Cortex of kidney (tissue), 1 donor: ENCODE measurements at places on chromosomes 5 and 9.

GRCh38 chr9:108423433-108423832, 432.4 kb downstream of the ACTL7B start:
- no peak for DNase-seq

- DNase-seq, result no peak
These were observed 346.2 kb upstream of the IRX1 start for GRCh38 chr5:3249401-3249800.

GRCh38 chr9:70064496-70064895, 20.8 kb downstream of the MAMDC2 start:
- no peak for DNase-seq

GRCh38 chr5:154373729-154374179, 72.0 kb upstream of the SAP30L start:
- no peak for DNase-seq

DNA sequence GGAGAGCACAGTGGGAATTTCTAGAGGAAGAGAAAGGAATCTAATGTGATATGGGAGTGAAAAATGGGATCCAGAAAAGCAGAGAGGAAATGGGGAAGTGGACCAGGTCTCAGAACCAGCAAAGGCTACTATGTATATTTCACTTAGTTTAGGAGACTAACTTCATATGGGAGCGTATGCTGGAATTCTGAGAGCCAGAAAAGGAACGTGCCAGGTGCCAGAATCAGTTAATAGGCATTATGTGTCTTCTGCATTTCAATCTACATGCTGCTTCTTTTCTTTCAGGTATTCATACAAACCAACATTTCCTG, 28.5 kb upstream of the IFNA14 start:
- DNase-seq, result no peak

DNA sequence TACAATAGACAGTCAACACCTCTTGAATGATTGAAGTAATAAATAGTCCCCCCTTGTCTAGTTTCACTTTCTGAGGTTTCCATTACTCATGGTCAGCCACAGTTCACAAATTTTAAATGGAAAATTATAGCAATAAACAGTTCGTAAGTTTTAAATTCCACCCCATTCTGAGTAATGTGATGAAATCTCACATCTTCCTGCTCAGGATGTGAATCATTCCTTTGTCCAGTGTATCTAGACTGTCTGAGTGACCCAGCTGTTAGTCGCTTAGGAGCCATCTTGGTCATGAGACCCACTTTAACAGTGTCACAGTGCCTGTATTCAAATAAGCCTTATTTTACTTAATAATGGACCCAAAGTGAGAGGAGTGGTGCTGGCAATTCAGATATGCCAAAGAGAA, 311.6 kb upstream of the PRR16 start:
- DNase-seq, result no peak

- no peak for DNase-seq
These were observed 111.5 kb upstream of the CCNH start for GRCh38 chr5:87524217-87524616.

GRCh38 chr5:56545016-56545415, 270.3 kb upstream of the MAP3K1 start:
- no peak for DNase-seq

- no peak for DNase-seq
These were observed 156.4 kb upstream of the SMIM23 start for GRCh38 chr5:171629221-171629620.

GRCh38 chr5:157236423-157236822, 29.5 kb upstream of the CYFIP2 start:
- DNase-seq, result no peak

- no peak for DNase-seq
These were observed 49.9 kb downstream of the LRRTM2 start for GRCh38 chr5:138824924-138825863.

GRCh38 chr5:172051643-172052339, 45.4 kb upstream of the FBXW11 start:
- DNase-seq, result no peak

DNA sequence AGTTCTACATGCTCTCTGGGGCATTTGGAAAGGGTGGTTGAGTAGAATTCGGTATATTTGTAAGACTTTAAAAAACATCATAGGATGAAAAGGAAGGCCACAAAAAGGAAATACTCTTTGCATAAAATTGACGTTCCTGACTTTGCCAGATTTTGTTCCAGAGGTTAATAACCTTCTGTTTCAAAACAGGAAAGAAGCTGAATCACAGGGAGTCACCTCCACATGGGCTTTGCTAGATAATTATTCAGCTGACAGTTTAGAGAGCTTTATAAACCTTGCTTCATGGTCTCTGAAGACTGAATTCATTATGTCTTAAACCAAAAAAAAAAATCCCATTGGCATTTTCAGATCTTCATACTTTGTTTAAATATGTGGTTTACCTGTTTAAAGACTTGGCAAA, 203.7 kb downstream of the SEMA6A start:
- DNase-seq, result no peak

GRCh38 chr5:76960004-76960625, 7.3 kb downstream of the CRHBP start:
- DNase-seq, result no peak

GRCh38 chr9:2489838-2490314, 131.7 kb upstream of the VLDLR start:
- DNase-seq, result no peak

GRCh38 chr5:87845734-87846133, 422.9 kb downstream of the TMEM161B start:
- DNase-seq, result no peak

DNA sequence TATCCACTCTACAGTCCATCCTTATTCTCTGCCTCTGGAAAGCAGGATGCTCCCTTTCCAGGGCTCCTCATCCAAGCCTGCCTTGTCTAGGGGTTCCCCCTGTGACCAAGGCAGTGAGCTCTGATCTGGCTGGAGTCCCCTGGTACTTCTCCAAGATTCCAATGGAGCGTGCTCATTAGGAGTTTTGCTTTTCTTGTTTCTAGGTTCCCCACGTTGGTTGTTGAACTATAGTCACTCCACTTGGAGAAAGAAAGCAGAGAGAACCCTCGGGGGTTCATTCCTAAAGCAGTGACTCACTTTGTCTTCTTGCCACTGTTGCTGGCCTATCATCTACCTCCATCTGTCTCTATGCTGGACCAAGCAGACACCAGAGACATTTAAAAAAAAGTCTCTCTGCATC, 192.6 kb downstream of the TLE4 start:
- DNase-seq, result no peak

- no peak for DNase-seq
These were observed 1181.7 kb downstream of the EFNA5 start for GRCh38 chr5:106489004-106489403.

GRCh38 chr5:92518318-92518904, 1062.6 kb downstream of the NR2F1-AS1 start:
- no peak for DNase-seq

DNA sequence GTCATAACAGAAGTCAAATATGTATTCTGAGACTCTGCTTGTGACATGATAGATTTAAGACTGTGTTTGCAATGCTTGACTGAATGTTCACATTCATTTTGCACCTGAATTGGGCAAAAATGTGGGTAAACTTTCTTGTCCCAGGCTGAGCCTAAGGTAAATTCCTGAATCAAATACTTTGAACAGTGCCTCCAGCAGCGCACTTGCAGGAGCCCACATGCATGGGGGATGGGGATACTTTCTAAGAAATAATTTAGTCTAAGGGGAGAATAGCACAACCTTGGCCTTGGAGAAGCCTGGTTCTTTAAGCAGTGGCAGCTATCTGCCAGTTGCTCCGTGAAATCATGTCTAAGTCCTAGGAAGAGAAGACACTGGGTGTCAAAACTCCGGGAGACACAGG, 163.5 kb upstream of the EGFLAM start:
- no peak for DNase-seq

- no peak for DNase-seq
These were observed 38.9 kb upstream of the DAB2IP start for GRCh38 chr9:121612511-121612998.

- DNase-seq, result no peak
These were observed 581.7 kb upstream of the RIOK2 start for GRCh38 chr5:97764700-97765099.

GRCh38 chr9:110837401-110838005, 168.9 kb downstream of the MUSK start:
- no peak for DNase-seq

DNA sequence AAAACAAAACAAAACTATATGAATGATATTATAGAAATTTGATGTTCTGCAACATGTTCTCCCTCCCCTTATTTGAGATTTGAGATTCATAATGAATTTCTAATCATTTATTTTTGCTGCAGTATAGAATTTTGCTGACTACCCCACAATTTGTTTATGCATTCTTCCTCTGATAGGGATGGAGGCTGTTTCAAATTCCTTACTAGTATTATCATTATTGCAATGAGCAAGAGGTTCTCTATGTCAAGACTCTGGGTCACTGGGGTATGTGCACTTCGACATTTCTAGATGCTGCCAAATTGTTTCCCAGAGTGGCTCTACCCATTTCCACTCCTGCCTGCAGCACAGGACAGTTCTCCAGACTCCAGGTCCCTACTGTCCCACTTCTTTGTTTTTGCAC, 54.9 kb upstream of the DAB2IP start:
- no peak for DNase-seq

GRCh38 chr5:96821260-96821916, 13.6 kb upstream of the ERAP1 start:
- no peak for DNase-seq

DNA sequence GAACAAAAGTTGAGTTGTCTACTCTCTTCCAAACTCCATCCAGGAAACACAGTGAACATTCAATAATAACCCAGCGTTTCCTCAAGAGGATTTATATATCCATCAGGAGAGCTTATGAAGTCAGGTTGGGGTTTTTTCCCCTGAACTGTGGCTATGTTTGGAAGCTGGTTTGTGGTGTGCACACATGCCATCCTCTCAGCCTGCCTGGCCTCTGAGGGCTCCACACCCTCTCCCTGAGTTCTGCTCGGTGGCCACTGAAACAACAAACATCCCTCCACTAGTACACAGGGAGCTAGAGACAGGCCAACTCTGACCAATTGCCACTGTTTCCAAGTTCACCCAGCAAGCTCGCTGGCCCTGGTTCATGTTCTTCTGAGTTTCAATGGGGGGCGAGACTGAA, 35.7 kb downstream of the SMIM23 start:
- DNase-seq, result no peak

- DNase-seq, result no peak
These were observed 24.3 kb downstream of the KCNV2 start for GRCh38 chr9:2741441-2742158.

GRCh38 chr5:96709152-96709821, 47.1 kb downstream of the CAST start:
- DNase-seq, result no peak

- DNase-seq, result no peak
These were observed 73.1 kb downstream of the STK10 start for GRCh38 chr5:172114875-172115422.

GRCh38 chr9:89422151-89422975, 75.5 kb downstream of the SEMA4D start:
- no peak for DNase-seq

DNA sequence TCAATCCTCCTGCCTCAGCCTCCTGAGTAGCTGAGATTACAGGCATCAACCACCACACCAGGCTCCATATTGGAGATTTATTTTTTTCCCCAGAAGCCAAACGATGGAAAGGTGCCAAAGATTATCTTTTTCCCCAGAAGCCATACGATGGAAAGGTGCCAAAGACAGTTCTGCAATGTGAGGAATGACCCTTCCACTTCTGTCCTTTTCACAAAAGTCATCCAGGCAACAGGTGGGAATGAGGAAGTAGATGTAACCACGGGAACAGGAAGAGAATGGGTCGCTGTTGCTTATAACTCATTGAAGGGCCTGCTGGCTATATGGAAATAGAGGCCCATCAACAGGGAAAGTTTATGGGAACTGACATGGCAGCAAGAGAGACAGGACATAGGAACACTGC, 233.7 kb upstream of the MSX2 start:
- DNase-seq, result no peak

DNA sequence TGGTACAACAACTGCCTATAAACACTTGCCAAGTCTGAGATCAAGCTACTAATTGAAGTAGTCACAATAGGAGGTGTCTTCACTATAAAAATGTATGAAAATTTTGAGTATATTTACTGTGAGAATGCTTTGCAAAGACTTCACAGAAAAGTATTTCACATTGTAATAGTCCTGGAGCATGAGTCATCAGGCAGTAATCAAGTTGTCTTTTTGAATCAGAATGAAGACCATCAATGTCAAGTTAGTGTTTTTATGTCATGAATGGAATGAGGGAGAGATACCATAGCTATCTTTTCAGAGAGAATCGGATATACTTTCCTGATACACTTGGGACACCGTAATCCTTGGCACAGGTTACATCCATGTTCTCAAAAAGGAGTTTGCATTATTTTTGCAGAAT, 466.9 kb upstream of the ARRDC3 start:
- DNase-seq, result no peak

- DNase-seq, result no peak
These were observed 286.9 kb downstream of the PLK2 start for GRCh38 chr5:58172946-58173345.

GRCh38 chr5:138658676-138659075, 83.5 kb upstream of the HSPA9 start:
- DNase-seq, result no peak

DNA sequence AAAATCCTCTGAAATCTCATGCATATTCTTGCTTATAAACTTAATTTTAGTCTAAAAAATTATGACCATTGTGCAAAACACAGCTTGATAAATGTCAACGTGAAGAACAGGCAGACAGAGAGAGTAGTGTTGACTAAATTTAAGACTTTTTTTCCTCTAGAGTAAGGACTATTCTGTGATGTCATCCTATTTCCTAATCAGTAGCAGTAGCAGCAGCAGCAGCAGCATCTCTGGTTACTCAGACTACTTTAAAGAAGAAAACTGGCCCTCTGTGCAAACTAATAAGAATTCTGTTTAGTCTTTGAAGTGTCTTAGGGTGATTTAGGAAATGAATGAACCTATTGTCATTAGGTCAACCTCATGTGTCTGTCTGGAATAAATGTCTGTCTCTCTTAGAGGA, 403.0 kb downstream of the HINT1 start:
- DNase-seq, result no peak

DNA sequence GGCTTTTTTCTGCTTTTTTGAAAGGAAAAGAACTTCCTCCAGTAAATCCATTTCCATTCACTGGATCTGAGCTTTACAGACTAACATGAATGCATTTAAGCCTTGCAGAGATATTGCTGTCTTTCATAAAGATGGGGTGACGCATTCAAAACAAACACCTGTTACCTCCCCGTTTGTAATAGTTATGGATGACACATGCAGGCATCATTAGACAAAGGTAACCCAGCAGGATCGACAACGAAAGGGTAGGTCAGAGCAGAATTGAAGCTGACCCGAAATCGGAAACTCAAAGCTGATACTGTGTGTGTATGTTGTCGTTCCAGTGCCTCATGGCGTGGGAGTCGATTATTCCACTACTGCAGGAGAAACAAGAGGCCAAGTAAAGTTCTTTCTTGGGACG, 22.2 kb downstream of the SLC46A2 start:
- DNase-seq, result no peak

DNA sequence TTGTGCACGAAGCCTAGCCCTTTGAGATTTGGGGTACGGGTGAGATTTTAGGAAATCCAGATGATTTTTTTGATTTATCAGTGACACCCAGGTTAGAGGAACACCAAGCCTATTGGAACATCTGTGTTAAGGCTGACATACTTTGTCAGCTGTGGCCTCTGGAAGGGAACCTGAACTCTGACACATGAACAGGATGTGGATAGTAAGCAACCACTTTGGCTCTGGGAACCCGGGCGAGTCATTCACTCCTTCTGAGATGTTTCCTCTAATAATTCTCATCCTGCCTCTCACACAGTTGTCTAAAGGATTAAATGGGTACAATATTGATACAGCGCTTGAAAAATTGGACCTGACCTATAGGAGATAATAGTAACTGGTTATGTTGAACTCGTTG, 67.8 kb downstream of the FGF1 start:
- no peak for DNase-seq
